ENCODE measurements at places on chromosomes 4 and X.

DNA sequence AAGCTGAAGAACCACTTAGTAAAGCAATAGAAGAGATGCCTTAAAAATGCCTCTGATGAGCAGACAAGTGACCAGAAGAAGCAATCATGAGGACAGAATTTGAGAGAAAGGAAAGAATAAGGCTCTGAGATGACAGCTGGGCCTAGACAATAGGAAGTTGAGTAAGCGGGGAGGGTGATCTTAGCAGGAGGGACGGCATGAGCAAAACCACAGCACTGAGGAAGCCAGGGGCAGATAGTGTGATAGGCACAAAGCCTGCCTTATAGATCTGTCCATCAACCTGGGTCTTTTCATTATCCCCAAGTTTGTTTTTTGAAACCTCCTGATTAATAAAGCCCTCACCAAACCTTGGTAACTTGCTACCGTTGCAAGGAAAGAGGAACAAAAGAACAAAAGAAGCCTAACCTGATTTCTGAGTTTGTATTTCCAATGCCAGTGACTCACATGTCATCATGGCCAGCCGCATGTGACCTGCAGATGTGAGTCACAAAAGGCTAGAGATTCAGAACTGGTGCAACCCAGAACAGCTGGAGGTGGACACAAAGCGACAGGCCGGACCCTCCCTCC is 55.7 kb upstream of the PPARGC1A start:
- DNase-seq = peak; percentile 90

DNA sequence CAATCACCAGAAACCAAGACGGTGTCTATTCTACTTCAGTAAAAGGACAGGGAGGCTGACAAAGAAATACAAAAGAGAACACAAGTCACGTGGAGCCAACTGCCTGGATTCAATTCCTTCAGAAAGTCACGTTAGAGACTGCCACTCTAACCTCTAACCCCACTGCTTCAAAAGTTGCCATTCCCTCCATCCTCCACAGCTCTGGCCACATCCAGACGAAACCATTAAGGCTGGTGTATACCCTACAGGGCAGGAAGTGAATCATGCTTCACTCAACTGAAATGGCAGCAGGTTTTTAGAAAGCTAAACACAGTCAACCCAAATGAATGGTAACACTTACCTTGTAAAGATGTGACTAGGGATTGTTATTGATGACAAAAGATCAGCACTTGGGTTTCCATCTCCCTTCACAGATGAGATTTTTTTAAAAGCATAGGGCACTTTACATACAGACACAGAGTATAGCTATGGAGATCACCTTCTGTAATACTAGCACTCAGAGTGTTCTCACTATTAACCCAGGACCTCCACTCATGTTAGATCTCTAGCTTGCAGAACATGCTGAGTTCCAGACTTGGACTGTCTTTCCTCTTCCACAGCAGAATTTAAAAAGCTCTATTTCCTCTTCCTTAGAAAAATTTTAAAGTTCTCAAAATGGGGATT is 37.4 kb downstream of the MAML3 start:
- peak; percentile 52 for DNase-seq

DNA sequence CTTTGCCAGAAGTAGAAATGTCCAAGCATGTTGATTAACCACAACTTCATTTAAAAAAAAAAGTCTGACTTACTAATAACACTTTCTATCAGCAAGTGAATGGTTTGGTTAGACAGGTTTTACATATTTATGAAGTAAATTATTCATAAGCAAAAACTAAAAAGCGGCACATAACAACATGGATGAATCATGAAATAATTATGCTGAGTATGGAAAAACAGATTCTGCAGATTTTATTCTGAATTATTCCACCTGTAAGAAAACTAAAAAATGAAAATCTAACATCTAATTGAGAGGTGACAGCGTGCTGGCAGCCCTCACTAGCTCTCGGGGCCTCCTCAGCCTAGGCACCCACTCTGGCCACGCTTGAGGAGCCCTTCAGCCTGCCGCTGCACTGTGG is 173.5 kb downstream of the ADAM29 start:
- no peak for DNase-seq

DNA sequence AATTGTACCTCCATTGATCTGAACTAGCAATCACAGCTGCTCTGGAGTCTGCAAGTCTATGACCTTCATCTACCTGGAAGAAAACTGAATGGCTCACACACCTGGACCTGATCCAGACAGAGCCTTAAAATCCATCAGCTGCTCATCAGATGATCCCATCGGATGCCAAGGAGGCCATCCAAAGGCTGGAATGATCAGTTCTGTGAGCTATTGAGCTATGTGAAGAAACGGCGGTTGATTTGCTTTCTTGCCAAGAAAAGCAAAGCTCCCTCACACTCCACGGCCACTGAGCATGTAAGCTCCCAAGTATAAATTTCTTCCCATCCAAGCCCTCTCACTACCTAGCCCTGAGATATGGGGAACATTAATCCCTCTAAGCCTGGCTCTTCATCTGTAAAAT is 63.1 kb downstream of the RELL1 start:
- no peak for DNase-seq

GRCh38 chr4:138555584-138555983 is 313.4 kb upstream of the SLC7A11 start:
- DNase-seq = peak; percentile 35

GRCh38 chr4:154013576-154013975 is 224.7 kb upstream of the SFRP2 start:
- DNase-seq = no peak

- DNase-seq = peak; percentile 20
Measured at GRCh38 chrX:150348365-150348764, 14.8 kb upstream of the MAMLD1 start.

- DNase-seq = peak; percentile 41
Measured at GRCh38 chr4:42101446-42101975, 50.9 kb downstream of the BEND4 start.

DNA sequence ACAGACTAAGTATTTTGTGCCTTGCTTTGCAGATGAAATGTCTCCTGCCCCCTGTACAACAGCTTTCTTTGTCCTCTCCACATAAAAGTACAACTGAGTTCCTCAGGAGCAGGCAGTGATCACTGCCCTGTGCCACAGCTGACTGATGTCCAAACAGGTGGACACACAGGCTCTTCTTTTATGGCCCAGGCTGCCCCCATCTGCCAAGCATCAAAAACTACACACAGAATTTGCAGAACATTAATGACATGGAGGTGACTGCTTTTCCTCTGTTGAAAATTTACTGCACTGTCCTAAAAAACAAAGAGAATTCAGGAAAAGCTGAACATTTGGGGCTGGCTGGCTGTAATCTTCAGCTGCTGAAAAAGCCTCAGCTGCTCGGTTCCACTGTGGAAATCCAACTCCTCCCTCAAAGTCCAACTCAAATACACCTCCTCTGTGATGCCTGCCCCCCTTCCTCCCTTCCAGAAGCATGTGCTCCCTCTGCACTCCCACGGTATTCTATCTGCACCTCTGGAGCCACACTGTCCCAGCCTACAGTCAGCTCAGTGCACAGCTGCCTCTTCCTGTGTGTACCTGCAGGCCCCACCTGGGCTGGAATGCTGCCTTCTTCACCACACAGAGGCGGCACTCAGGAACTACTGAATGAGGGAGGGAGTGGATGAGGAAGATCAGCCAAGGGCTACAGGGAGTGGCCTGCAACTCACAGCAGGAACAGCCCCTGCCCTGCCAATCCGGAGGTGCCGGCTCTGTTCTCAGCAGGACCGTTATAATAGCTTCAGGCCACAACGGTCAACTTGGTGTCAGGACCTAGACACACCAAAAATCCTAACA is 10.3 kb downstream of the AFAP1 start:
- DNase-seq = peak; percentile 50

DNA sequence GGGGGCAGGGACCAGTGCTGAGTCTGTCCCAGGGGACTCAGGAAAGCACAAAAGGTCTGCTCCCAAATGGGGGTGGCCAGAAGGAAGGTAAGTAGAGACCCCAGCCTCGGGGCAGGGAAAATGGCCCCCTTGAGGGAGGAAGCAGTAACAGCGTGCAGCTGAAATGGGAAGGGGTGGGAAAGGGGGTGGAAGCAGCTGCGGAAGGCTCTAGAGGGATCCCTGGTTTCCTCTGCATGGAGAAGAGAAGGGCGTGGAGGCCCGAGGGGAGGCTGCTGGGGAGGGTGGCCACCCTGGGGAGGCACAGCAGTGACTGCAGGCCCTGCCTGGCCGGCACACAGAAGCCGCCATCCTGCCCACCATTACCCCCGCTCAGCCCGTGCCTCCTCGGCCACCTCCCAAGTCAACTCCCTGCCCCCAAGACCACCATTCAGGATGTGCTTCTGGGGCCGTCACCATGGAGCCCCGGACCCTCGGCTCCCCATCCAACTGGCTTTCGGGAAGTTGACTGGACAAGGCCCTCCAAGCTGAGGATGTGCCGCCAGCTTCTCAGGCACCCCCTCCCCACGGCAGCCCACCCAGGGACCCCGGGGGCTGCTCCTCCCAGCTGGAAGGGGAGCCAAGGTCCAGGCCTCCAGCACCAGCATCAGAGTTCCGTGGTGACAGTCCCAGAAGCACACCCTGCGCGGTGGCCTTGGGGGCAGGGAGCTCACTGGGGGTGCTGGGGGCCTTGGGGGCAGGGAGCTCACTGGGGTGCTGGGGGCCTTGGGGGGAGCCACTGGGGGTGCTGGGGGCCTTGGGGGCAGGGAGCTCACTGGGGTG is 23.6 kb downstream of the CFAP99 start:
- DNase-seq = no peak

DNA sequence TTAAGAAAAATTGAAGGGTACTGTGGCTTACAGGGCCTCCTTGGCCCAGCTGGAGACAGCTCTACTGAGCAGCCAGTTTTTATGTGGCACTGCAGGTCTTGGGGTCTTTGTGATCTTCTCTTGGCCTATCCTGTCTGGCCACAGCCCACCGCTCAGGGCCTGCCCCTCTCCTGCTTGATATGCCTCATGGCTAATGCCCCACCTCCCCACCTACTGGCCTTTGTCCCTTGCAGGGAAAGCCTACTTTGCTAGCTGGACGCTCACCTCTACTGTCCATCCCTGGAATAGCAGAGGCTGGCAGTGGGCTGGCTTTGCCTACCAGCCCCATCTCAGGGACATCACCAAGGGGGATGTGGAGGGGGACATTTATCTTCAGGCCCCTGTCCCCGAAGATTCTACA is 134.1 kb downstream of the PJA1 start:
- DNase-seq = no peak

GRCh38 chr4:31592293-31592692 is 872.1 kb downstream of the PCDH7 start:
- DNase-seq = no peak

DNA sequence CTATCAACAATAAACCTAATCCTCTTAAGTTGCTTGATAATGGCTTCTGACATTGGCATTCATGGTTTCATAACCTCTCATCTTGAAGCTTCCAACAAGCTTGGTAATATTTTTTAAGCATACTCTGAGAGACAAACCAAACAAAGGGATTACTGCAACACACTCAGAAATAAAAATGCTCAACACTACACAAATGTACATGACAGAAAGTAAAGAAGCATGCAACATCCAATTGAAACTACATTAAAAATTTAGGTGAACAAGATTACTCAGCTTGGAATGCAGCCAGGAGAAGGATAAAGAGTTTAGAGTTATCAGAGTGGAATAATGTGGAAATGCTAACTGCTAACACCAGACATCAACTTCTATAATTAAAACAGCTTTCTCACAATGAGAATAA is 1136.6 kb upstream of the PABPC4L start:
- no peak for DNase-seq

DNA sequence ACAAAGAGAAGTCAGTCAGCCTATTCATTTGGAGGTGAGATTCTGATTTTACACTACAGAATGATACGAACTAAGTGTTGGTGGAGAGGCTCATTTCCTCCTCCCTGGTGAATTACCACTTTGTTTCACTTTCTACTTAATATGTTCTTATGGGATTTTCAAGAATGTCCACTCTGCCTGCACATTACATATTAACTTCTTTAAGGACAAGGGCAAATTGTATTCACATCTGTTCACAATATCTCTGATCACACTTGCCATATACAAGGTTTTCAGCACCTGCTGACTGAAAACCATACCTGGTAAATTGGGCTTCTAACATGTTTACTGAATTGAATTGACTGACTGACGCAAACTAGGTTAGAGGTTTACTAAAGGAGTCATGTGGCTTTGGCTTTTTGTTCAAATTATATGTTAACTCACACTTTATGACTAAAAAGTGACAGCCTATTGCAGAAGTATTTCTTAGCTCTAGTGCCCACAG is 188.4 kb upstream of the MBNL3 start:
- no peak for DNase-seq

- no peak for DNase-seq
Measured at GRCh38 chr4:77564231-77564630, 41.4 kb upstream of the CXCL13 start.
